ENCODE measurements at places on chromosomes 6 and 20.

DNA sequence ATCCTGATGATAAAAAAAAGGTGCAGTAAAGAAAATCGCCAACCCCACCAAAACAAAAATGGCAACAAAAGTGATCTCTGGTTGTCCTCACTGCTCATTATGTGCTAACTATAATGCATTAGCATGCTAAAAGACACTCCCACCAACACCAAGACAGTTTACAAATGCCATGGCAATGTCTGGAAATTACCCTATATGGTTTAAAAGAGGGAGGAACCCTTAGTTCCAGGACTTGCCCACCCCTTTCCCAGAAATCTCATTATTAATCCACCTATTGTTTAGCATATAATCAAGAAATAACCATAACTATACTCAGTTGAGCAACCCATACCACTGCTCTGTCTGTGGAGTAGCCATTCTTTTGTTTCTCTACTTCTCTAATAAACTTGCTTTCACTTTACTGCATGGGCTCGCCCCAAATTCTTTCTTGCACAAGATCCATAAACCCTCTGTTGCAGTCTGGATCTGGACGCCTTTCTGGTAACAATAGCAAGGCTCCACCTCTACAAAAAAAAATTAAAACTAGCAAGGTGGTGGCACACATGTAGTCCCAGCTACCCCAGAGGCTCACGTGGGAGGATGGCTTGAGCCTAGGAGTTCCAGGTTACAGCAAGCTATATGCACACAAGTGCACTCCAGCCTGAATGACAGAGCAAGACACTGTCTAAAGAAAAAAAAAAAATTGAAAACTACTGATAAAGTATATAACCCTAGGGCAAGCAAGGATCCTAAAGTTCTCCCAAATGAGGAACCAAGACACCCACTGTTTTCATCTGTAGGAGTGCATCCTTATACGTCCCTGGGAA, 278.8 kb upstream of the JARID2 start:
- DNase-seq = no peak

DNA sequence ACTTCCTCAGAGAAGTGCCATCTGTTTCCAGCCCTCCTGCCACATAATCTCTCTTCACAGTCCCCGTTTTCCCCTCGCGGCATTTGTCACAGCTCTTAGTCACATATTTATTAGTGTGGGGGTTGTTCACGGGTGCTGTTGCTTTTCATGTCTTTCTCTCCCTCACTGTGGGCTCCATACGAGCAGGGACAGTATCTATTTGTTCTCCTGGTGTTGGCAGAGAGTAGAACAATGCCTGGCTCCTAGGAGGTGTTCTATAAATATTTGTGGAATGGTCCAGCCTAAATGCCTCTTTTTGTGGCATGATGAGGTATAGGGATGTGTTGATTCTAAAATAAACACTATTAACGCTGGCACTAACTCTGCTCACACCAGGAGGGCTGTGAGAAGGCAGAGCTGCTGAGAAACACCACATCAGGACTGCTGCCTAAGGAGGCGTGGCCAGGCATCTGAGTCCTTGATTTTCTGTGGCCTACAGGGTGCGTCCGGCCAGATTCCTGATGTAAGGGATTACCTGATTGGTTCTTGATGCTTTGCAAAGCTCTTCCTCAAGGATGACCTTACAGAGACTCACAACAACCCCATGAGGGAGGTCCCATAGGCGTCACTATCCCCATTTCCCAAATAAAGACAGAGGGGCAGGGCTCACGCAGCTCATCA, 219.8 kb upstream of the ARID1B start:
- no peak for DNase-seq

- DNase-seq = no peak
Measured at GRCh38 chr20:47003223-47003622, 108.6 kb downstream of the EYA2 start.

DNA sequence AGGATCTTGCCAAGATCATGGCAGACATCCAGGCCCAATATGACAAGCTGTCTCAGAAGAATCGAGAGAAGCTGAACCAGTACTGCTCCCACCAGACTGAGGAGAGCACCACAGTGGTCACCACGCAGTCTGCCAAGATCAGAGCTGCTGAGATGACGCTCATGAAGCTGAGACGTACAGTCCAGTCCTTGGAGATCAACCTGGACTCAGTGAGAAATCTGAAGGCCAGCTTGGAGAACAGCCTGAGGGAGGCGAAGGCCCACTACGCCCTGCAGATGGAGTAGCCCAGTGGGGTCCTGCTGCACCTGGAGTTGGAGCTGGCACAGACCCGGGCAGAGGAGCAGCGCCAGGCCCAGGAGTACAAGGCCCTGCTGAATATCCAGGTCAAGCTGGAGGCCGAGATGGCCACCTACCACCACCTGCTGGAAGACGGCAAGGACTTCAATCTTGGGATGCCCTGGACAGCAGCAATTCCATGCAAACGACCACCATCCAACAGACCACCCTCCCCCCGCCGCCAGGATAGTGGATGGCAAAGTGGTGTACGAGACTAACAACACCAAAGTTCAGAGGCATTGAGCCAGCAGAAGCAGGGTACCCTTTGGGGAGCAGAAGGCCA, 44.7 kb upstream of the GRM4 start:
- DNase-seq = no peak
